Lung microvascular endothelial cell (primary cell): ENCODE measurements at places on chromosomes 4 and X. TPM values are rescaled to one million over a fixed set of nuclear protein-coding genes. Genes with fewer than 3 reads are reported as not detected.

DNA sequence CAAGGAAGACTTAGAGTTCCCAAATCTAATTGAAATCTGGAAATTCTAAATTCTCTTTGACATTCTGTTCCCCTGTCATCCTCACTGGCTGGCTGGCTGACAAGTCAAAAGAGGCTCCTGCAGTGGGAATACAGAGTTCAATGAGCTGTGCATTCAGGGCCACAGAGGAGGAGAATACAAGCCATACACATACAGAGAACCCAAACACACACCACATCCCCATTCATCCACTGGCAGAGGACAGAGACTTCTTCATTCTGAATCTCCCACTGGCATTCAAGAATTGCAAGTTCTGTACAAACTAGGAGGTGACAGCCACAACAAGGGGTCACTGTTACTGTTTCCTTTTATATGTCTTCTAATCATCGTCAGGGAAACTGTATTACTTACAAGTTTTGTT is 49.7 kb downstream of the SAT1 start:
- DNase-seq, result no peak

IKBKG gene
- 9.2 and 11.7 TPM in 2 replicates for total RNA-seq

GNL3L gene
- 17.9 and 23.0 TPM in 2 replicates for total RNA-seq

PUDP gene
- total RNA-seq, result 5.8 and 10.0 TPM in 2 replicates

PFKFB1 gene
- total RNA-seq, result under 0.01 TPM in 1 of 2 replicates, not detected in the other

SRPX gene
- 99.4 and 108 TPM in 2 replicates for total RNA-seq
